ENCODE measurements at places on chromosomes 16 and 17. TPM values are rescaled to one million over a fixed set of nuclear protein-coding genes. Genes with fewer than 3 reads are reported as not detected.

The DBNDD1 gene
- total RNA-seq, result 0.72 TPM

The CFAP52 gene
- total RNA-seq, result not detected

The CALB2 gene
- 14.4 TPM for total RNA-seq

The SLC43A2 gene
- total RNA-seq, result 5.6 TPM

The SLC12A3 gene
- total RNA-seq, result not detected

The CACNA1G gene
- under 0.01 TPM for total RNA-seq
